ENCODE measurements at places on chromosomes 11 and 22. TPM values are rescaled to one million over a fixed set of nuclear protein-coding genes. Genes with fewer than 3 reads are reported as not detected.

GRCh38 chr22:45242778-45243191 is 2.1 kb upstream of the KIAA0930 start:
- DNase-seq = no peak

DNA sequence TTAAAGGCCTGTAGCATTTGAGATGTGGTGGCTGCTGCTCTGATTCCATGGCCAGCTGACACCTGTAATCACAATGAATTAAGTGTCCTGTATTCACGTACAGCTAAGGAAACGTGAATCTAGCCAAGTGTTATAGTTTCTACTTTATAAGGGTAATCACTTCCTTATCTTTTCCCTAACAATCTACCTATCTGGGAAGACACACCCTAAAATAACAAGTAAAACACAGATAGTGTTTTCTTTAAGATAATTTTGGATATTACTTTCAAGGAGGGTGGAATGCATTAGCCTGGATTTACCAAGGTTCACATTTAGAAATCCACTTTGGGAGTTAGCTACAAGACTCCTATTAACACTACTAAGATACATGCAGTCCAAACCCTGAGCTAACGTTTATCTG is 11.5 kb downstream of the CDON start:
- DNase-seq = no peak

GRCh38 chr11:117923773-117924172 is 5.4 kb downstream of the TMPRSS13 start:
- DNase-seq = no peak

DNA sequence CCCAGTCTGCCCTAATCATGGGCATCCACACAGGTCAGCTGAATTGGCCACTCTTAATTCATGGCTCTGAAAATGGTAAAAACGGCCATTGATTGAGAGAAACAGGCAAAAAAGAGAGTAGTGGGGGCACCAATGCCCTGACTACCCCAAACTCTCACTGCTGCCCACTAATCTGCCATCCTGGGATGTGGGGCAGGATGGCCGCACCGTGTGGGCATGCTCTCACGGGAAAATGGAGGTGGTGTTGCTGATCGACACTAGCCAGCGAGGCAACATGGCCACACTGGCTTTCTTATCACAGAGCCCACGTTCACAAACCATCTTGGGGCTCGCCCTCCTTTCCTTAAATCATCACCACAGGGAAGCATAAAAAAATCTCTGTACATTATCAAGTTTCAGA is 11.2 kb upstream of the TUB start:
- DNase-seq = no peak

DNA sequence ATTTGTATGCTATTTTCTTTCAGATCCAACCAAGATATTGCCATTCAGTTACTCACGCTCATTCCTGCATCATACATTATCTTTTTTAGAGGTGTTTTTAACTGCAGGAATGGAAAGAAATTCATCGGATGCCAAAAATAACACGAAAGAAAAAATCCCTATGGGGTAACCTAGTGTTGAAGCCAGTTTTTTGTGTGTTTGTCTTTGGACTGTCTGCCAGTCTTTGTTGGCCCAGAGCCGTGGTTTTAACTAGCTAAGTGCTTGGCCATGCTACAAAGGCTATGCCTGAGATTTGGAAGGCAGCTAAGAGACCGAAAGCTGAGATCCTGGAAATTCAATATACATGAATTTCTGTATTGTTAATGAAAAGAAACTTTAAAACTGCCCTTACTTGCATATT is 309.8 kb upstream of the CNTN5 start:
- DNase-seq = no peak

GRCh38 chr22:36048911-36049677 is 20.5 kb upstream of the RBFOX2 start:
- DNase-seq = no peak

DNA sequence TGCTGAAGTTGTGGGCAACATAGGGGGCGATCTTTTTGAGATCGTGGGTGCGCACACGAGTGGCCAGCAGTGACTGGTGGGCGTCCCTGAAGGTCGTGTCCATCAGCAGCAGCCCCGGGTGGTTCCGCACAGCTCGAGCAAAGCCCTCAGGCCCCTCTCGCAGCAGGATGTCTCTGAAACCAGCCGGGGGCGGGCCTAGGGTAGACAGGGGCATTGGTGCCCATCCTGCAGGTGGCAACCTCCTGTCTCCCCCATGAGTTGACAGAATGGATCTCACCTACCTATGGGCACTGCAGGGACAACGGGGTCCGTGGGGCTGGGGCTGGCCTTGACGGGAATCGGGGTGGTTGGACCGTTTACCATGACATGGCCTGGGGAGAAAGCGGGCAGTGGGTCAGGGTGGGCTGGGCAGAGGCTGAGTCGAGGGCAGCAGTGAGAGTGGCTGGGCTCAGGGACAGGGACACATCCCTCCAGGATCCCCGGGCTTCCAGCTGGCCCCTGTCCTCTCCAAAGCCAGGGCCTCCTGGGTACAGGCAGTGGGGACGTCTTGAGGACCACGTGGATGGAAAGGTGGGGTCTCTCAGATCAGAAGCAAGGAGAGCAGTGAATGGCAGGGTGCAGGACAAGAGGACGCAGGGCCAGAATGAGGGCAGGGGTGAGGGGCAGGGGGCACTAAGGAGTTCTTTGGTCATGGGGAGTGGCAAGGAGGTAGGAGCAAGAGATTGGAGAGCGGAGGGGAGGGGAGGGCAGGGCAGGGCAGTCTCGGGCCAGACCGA is 4.2 kb upstream of the LRFN4 start:
- DNase-seq = no peak

The MAP6 gene
- total RNA-seq = 0.13 TPM

DNA sequence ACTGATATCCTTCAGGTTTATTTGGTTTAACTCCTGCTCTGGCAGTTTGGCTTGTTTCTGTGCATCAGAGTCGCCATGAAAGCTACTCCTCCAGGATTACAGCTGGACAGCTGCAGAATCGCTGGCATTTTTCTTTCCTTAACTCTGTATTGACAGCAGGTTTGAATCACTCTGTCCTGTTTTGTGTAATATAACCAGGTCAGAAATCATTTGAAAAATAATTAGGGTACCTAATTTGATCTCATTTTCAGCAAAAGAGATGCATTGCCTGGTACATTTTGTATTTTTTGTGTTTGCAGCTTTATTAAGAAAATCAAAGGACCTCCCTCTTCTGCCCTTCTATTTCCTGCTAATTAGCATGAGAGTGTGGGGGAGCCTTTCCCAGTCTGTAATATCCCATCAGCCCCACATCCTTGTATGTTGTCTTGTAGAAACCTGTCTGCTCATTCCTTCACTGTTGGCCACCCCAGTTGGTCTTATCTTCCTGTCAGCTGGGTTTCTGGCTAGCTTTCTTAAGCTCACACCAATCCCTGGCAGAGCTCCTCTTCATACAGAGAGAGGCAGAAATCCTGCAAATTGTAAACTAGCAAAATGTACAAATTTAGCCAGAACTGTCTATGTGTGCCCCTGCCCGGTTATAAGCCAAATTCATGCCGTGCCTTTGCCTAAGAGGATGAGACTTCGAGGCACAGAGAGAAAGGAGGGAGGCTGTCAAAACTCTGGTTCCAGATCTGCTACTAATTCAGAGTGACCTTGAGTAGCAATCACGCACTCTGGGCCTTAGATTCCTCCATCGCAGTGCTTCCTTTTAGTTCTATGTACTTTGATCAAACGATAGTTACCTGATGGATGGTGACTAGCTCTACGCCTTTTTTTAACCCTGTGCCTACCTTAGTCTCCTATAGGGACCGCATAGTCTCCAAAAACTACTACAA is 200.6 kb downstream of the NAV2 start:
- no peak for DNase-seq

- DNase-seq = no peak
These were observed 171.1 kb downstream of the TENM4 start for GRCh38 chr11:79269611-79270307.

- DNase-seq = peak; percentile 89
These were observed 6.6 kb downstream of the SNX19 start for GRCh38 chr11:130909650-130910049.

The WDR74 gene
- 71.1 TPM for total RNA-seq

GRCh38 chr11:120410622-120411380 is 74.6 kb downstream of the ARHGEF12 start:
- DNase-seq = no peak

- DNase-seq = no peak
These were observed 91.9 kb upstream of the PRR5 start for GRCh38 chr22:44610071-44610470.

DNA sequence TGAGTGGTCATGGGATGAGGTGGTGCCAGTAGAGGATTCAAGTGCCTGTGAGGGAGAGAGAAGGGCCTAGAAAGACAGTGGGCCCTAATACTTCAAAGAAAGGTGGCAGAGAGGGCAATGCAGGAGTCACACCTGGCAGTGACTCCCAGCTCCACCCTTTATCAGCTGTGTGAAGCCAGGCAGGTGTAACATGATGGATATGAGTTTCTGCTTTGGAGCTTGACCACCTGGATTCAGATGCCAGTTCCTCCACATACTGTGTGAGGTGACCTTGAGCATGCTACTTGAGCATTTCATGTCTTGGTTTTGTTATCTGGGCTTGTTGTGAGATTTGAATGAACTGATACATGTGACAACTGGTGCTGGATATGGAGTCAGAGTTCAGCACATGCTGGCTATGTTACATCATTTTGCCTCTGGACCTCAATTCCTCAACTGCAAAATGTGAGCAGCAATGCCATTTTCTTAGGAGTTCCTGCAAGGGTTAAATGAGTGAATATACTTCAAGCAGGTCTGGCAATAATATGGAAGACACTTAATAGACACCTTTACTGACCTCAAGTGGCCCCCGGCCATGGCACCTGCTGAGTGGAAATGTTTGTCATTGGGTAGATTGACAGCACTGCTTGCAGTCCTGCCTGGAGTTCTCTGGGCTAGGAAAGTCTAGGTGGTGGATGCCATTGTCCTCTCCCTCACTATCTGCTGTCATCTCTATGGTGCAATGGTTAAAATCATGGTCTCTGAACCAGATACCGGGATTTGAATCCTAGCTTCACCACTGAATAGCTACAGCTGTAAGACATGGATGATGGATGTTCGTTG is 83.3 kb downstream of the MICAL2 start:
- no peak for DNase-seq

The APOBEC3H gene
- total RNA-seq = not detected

DNA sequence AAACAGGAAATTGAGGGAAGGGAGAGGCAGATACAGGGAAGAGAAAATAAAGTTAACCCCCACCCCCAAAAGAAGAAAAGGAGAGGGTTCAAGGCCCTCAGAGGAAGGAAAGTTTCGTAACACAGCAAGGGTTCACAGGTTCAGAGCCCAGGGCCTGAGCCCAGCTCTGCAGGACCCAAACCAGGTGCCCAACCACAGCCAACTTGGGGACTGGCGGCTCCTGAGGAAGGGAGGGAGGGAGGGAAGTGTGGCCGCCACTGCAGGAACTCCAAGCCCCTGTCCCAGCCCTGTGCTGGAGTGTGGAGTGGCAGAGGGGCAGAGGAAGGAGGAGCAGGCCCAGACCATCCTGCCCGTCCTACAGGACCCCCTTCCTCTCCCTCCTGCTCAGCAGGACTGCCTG is 59.2 kb downstream of the ELFN2 start:
- no peak for DNase-seq

GRCh38 chr22:37486224-37486845 is at the start of gene MFNG:
Gene MFNG (minus strand): TSS chr22:37486384. CDS start chr22:37486177, 207 bp downstream.
- no peak for DNase-seq

- DNase-seq = no peak
These were observed 3.9 kb downstream of the MAML2 start for GRCh38 chr11:96338910-96339705.

DNA sequence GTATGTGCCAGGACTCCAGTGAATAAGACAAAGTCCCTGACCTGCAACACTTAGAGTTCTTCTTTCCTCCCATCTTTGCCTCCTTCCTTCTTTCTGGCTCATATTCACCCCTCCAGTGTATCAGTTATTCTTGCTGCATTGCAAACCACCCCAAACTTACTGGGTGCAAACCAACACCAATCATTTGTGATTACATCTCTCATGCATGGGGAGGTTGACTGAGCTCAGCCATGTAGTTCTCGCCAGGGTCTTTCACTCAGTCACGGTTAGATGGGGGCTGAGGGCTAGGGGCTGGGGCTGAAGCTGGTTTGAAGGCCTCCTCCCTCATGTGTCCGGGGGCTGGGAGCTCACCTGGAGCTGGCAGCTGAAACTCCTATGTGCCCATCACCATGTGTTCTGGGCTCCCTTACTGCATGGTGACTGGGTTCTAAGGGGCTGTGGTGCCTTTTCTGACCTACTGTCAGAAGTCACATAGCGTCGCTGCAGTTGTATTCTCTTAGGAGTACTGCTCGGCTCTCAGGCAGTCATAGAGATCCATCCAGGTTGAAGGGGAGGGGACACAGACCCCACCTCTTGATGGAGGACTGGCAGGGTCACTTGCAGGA is 35.0 kb upstream of the CACNG2 start:
- no peak for DNase-seq

The ATM gene
- 80.2 TPM for total RNA-seq

The OR51B4 gene
- total RNA-seq = not detected

DNA sequence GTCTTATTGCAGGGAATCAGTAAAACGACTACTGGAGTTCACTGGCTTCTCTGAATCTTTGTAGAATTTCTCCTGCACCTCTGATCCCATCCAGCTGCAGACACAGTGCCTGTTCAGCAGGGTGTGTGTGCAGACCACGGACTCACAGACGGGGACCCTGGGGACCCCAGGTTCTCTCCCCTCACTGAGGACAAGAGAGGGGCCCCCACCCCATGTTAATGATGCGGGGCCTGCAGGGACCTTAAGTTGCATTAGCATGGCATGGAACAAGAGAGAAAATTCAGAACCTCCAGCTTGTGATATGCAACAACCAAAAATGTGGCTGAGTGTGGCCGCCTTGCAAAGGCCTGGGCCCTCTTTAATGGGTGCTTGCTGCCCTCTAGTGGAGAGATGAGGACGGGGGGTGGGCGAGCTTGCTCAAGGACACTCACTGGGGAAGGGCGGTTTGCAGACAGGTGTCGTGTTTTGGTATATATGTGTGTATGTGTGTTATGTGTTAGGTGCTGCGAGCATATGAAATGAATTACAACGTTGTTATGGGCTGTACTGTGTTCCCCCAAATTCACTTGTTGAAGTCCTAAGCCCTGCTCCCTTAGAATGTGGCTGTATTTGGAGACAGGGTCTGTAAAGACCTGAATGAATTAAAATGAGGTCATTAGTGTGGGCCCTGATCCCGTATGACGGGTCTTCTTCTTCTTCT is 84.4 kb upstream of the SEPTIN5 start:
- DNase-seq = peak; percentile 35

The RIC3 gene
- under 0.01 TPM for total RNA-seq

The RHOD gene
- total RNA-seq = 10.6 TPM

GRCh38 chr11:75639762-75640181 is 29.1 kb downstream of the MAP6 start:
- no peak for DNase-seq

The RAG1 gene
- 1.1 TPM for total RNA-seq

- DNase-seq = peak; percentile 36
These were observed 6.0 kb upstream of the SCGB2A2 start for GRCh38 chr11:62264004-62264403.

GRCh38 chr11:3956748-3957147 is 101.3 kb downstream of the STIM1 start:
- no peak for DNase-seq

The PRDM11 gene
- total RNA-seq = 6.0 TPM

DNA sequence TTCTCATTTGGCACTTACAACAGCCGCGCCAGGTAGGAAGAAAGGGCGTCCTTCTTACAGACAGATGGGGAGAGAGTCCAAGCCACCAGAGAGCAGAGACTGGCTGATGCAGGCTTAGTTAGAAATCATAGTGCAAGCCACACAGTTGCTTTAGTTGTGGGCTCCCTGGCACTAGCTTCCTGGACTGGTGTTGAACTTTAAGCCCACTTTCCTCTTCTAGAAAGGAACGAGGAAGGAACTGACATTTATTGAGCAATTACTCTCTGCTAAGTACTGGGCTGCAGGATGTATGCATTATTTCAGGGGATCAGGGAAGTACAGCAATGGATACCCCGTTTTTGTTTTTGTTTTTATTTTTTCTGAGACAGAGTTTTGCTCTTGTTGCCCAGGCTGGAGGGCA is 3.0 kb downstream of the BACE1 start:
- no peak for DNase-seq

The SLC25A45 gene
- total RNA-seq = 1.3 TPM

Measured in pulmonary artery endothelial cell (primary cell).